ENCODE measurements at places on chromosomes 6 and 20.

GRCh38 chr6:101663100-101663499 is 269.6 kb downstream of the GRIK2 start:
- DNase-seq: no peak

DNA sequence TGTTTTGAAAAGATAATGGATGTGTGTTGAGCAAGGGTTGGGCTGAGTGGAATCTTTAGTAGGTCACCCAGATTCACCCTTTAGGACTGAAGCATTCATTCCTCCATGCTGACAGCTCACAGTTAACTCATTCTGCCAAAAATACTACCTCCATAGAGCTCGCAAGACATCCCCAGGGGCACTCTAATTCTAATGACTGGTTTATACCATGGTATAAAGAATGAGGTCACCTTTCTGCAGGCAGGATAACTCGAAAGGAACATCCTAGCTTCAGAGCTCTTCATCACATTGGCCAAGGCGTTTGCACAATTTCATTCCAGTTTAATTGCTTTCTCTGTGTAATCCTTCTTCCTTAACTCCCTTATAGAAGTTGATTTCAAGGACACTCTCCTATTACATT is 1257.2 kb upstream of the EYS start:
- DNase-seq: no peak

- DNase-seq: no peak
These were observed 56.7 kb upstream of the SAYSD1 start for GRCh38 chr6:39171489-39172376.

DNA sequence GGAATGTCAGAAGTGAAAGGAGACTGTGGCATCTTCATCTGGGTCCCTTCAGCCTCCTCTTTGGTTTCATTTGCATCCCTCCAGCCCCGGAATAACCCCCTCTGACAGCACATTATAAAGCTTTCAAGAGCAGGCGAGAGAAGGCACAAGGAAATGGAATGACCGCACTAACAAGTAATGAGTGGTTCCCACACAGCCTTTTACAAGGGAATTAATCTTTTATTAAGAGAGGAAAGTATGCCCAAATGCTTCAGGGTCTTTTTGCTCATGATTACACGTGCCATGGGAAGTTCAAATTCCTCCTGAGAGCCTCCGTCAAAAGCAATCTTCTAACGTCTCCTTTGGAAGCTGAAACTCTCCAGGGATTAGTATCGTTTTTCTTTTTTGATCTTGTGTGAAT is 347.0 kb downstream of the BTBD3 start:
- DNase-seq: no peak

DNA sequence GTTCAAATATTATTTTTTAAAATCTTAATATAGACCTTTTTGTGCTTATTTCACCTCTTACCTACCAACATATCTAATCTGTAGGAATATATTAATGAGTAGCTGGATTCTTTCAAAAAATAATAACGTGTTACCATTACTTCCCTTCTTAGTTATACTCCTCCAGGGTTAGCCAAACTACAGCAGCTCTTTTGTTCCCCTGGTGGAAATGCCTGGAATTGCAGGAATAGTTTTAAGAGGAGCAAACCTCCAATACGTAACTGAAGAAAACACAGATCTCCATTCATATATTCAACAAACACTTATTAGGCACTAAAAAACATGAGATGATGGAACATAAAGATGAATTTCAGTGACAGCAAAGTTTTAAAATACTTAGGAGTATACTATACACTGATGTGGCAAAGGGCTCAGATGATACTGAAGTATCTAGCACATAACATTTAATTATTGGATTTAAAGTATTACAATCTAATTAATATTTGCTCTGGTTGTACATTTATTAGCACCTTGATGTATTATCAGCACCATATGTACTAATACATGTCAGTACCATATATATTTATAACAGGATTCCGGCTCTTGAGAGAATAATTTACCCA is 78.3 kb downstream of the TBX18 start:
- no peak for DNase-seq

GRCh38 chr20:58514321-58515232 is 622 bp downstream of the APCDD1L start:
- DNase-seq: no peak

DNA sequence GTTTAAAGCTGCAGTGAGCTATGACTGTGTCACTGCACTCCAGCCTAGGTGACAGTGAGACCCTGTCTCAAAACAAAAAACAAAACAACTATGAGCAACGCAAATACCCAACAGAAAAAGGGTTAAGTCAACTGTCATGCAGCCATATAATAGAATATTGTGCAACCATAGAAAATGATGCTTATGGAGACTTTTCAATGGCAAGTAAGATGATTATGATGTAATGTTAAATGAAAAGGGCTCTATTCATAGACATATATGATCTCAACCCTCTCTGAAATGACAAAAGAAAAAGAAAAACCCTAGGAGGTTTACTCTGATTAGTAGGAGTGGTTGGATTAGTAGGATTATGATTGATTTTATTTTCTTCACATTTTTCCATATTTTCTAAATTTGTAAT is 41.3 kb upstream of the TBC1D7 start:
- no peak for DNase-seq

- DNase-seq: no peak
These were observed 118.7 kb upstream of the GJE1 start for GRCh38 chr6:142013875-142014495.

- no peak for DNase-seq
These were observed 361.0 kb upstream of the MARCKS start for GRCh38 chr6:113496166-113496565.

GRCh38 chr6:24759718-24760117 is 15.0 kb upstream of the GMNN start:
- DNase-seq: no peak

DNA sequence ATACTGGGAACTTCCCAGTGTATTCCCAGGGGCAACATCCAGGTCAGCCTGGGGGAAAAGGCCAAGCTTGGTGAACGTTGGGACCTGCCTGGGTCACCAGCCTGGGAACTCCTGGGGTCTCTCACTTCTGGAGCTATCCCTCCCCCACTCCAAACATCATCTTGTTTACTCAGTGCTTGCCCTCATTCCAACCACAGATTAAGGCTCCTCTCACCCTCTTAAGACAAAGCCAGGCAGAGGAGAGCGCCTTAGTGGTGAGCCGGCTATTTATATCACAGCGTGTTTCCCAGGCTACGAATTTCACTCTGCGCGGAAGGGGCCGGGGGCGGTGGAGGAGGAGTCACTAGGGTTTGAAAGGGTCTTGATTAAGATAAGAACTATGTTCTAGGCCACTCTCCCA is 12.1 kb downstream of the PRPH2 start:
- DNase-seq: no peak

GRCh38 chr20:32159766-32160221 is 47.7 kb downstream of the PLAGL2 start:
- no peak for DNase-seq

GRCh38 chr6:71649915-71650314 is 236.4 kb upstream of the RIMS1 start:
- no peak for DNase-seq

- no peak for DNase-seq
These were observed 188.6 kb upstream of the NT5E start for GRCh38 chr6:85261271-85261670.

- no peak for DNase-seq
These were observed 145.1 kb downstream of the RIMS1 start for GRCh38 chr6:72031471-72031870.

GRCh38 chr6:14645221-14645620 is 527.6 kb downstream of the CD83 start:
- no peak for DNase-seq

- DNase-seq: no peak
These were observed 41.8 kb upstream of the GABRR1 start for GRCh38 chr6:89258912-89259311.

DNA sequence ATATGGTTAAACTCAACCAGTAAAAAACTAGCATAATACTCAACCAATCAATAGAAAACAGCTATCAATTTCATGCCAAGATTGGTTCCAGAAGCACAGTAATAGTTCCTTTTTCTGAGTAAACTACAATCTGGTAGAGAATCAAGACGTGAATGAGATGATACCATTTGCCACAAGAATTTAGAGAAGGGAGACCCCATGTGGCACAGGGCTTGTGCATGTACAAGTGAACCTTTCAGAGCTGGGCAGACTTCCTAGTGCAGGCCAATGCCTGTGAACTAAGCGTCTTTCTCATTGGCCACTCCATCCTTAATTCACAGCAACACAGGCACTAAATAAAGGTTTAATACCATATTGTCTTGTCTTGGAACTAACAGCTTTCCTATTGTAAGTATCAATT is 213.5 kb downstream of the RFPL4B start:
- no peak for DNase-seq

GRCh38 chr6:5729080-5729434 is 277.7 kb downstream of the NRN1 start:
- DNase-seq: no peak

- DNase-seq: no peak
These were observed 182.4 kb downstream of the DLL1 start for GRCh38 chr6:170108456-170108855.

Data from stimulated activated CD4-positive, alpha-beta T cell treated with anti-CD3 and anti-CD28 coated beads, Interleukin-2, amount 100 ng/mL, for 24 hours (primary cell).